Stimulated activated CD4-positive, alpha-beta T cell treated with anti-CD3 and anti-CD28 coated beads, Interleukin-1b, Interleukin-23, amount 100 ng/mL, for 48 hours (primary cell): ENCODE measurements at places on chromosomes 16 and 17.
A peak's percentile ranks its signal among the peaks of the same experiment; 100 is the strongest.

DNA sequence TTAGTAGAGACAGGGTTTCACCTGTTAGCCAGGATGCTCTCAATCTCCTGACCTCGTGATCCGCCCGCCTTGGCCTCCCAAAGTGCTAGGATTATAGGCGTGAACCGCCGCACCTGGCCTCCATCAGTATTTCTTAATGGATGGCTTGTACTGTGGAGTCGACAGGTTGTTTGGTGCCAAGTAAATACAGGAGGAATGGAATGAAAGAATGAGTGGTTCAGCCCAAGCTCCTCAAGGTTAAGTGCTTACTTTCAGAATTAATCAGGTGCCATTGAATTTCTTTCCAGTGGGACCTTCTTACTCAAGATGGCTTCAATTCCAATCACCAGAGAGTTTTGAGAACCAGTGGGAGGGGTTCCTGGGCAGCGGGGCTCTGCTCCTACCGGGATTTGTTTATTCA lies 25.0 kb downstream of the ALOX15 start:
- no peak for DNase-seq

GRCh38 chr17:41518031-41518430 lies 659 bp downstream of the KRT15 start:
- no peak for DNase-seq

- no peak for DNase-seq
These were observed 478.2 kb downstream of the WWOX start for GRCh38 chr16:78577630-78578029.

DNA sequence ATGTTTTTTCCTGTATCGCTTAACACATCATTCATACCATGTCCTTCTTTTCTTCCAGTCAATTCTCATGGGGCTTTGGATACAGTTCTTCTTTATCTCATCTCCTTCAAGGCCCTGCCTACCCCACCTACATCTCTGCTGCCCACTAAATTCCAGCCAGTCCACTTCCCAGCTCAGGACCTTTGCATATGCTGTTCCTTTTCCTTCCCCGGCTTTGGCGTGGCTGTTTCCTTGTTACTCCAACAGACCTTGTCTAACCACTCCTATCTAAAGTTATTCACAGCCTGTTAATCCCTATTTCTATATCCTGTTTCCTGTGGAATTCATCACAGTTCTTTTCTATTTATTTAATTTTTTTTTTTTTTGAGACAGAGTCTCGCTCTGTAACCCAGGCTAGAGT lies 6.6 kb upstream of the STAT3 start:
- no peak for DNase-seq

DNA sequence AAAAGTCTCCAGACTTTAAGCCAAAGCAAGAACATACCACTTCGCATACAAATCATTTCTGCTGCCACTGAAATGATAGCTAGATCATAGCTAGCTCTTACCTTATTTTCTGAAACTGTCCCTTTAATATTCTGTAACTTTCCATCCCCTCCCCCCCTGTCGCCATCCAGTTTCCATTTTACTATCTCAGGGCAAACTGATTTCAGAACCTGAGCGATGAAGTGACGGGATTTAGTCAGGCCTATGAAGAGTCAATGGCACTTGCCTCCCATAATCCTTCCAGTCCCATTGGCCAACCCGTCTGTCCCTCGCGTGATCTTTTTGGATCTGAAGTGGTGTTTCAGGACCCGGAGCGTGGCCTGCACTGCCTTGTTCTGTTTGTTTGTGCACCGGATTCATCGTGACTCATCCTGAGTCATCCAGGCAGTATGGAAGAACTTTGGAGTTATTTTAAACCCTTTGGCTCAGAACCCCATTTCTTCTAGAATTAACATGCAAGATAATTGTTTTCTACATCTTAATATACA lies 199.8 kb upstream of the CHMP6 start:
- DNase-seq, result peak; percentile 78

DNA sequence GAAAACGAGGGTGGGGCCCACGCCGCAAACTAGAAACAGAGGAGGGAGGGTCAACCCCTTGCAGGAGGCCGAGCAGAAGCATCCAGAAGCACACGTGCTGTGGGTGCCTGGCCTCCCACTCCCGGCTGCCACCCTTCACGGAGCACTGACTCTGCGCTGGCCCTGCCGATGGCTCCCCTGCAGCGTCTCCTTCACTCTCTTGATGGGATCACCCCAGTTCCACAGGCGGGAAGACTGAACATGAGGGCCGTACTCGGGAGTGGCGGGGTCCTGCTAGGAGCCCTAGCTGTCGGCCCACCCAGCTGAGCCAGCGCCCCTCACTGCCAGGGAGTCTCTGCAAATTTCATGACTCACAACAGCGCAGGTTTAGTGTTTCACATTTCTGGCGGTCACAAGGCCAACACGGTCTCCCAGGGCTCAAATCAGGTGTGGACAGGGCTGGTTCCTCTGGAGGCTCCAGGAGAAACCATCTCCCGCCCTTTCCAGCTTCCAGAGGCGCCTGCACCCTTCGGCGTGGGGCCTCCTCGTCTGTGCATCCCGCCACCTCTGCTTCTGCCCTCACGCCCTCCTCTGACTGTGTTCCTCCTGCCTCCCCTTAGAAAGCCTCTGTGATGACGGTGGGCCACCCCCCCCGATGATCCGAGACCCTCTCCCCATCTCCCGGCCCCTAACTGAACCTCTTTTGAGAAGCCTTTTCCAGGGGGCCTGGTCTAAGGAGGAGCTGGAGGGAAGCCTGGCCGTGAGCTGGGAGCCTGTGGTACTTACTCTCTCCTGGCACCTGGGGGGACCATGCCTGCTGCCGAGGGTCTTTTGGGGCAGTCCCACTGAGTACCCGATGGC lies 2.0 kb downstream of the PTX4 start:
- no peak for DNase-seq

DNA sequence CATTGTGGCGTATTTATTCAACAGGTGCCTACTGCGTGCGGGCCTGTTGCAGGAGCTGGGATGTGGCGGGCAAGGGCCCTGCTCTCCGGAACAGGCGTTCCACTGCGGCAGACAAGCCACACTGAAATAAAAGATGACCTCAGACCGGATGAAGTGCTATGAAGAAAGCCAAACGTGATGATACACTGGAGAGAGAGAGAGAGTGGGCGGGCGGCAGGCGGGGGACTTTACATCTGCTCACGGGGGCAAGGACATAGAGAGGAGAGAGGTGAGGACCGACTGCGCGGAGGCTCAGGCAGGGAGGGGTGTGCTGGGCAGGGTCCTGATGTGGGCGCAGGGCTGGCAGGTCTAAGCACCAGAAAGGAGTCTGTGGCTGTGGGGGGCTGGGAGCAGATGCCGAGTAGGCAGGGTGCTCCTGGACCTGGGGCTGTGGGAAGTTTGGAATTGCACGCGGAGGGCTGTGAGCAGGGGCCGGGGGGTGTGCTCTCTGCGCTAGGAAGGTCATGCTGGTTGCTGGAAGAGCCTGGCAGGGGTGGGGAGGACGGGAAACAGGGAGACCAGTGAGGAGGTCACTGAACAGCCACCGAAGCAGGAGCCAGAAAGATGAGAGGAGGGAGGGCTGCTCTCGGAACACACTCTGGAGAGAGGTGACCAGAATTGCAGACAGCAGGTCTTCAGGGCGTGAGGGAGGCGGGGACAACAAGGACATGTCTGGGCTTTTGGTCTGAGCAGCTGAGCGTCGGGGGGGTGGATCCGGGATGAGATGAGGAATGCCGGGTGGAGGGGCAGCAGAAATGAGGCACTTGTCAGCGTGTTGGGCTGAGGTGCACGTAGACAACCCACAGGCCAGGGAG lies 9.9 kb downstream of the MXRA7 start:
- DNase-seq, result no peak

DNA sequence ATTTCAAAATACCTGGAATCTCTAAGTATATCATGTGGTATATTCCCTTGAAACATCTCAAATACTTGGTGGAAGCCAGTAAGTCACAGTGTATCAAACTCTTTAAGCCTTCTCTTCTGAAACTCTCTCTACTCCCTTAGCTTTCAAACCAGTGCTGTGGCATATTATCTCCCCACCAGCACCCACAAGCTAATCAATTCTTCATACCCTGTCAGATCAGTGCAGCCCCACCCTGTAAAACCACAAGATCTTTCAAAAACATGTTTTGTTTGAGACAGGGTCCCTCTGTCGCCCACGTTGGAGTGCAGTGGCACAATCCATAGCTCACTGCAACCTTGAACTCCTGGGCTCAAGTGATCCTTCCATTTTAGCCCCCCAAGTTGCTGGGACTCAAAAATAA lies 91.6 kb upstream of the C17orf78 start:
- no peak for DNase-seq

DNA sequence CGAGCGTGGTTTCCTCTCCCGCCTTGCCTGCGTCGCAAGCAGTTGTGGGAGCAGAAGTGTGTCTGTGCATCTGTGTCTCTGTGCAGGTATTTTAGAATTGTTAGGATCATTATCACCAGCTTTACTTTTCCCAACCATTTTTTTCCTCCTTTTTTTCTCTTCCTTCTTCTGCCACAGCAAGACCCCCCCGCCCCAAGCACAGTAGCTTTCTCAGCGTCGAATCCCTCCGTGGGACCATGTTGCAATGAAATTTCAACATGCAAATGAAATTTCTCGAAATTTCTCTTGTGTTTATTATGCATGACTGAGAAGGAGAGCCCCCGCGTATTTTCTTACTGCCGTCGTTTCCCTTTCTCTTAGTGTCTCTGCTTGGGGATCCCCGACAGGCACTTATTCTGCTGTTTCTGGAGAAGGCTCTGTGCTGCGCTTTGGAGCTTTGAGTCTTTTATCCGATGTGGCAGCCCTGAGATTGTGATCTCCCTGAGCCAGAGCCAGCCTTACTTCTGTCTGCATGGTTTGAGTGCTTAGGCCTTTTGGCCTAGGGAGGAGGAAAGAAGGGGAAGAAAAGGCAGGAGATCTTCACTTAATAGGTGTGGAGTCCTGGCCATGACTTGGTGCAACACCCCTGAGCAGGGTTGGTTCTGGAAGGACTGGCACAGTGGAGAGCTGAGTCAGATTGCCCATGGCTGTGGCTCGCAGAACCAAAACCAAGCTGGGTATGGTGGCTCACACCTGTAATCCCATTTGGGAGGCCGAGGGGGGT lies 5.0 kb downstream of the ARMC7 start:
- peak; percentile 16 for DNase-seq

GRCh38 chr17:77608431-77608830 lies 350.1 kb upstream of the TNRC6C start:
- no peak for DNase-seq

DNA sequence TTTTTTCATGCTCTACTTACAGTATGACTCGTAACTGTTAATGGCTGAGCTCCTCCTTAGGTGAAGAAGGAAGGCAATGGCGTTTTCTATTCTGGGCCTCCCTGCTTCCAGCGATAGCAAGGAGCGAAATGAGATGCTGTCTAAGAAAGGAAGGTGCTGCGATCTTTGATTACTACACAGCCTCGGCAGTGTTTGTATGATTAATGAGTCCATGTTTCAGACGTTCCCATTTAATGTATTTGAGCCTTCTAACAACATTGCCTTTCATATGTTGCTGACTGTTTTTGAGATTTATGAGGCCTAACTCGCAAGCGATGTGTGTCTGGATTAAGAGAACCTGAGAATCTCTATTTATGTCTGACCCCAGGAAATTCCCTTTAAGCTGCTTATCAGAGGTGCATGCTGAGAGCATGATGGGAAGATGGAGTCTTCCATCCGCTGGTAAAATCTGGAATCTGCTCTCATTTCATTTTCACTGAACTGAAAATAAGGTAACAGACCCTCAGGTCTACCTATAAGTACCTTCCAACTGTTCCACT lies 403.4 kb downstream of the WWOX start:
- DNase-seq, result no peak

DNA sequence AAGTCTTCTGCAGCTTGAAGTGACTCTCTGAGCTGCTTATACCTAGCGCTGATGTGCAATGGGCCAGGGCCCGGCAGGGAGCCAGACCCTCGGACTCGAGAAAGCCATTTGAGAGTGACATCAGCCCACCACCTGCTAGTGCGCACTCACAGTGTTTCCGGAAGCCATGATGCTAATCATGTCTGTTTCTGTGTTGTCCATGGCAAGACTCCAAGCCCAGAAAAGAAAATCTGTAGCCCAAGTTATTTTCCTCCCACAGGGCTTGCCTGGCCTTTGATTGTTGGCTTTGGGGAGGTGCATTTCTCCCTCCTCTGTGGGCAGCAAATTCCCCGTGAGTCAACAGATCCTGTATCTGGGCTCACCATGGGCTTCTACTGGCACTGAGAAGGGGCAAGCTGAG lies 1.8 kb upstream of the CDRT4 start:
- no peak for DNase-seq

DNA sequence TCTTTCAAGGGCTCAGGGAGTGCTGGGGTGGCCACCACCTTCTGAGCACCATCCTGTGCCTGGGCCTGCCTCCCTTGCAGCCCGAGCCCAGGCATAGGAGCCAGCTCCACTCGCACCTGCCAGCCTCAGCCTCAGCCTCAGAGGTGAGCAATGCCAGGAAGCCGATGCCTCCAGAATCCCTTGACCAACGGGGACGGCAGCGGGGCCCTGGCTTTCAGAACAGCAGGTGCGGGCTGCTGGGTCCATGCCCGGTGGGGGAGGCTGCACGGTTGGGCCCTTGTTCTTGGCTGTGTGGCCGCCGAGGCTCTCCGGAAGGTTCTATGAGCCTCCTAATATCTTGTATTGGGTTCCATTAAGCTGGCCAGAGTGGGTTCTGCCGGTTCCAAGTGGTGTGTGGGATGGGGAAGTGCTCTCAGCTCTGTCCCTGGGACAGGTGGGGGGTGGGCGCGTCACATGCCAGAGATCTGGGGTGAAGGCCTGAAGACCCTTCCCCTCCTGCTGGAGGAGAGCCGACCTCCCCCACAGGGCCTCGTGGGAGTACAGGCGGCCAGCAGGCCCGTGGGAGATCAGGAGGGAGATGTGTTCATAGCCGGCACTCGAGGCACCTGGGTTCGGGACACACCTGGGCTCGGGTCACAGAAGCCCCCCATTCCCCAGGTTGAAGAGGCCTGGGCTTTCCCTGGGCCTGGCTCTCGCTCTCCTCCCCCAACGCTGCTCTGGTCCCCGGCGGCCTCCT lies 27.0 kb downstream of the NPTX1 start:
- DNase-seq, result no peak

- no peak for DNase-seq
These were observed 17.9 kb upstream of the NSMCE1 start for GRCh38 chr16:27286451-27286850.

GRCh38 chr16:5607169-5607568 lies 509.6 kb upstream of the EEF2KMT start:
- DNase-seq, result no peak

DNA sequence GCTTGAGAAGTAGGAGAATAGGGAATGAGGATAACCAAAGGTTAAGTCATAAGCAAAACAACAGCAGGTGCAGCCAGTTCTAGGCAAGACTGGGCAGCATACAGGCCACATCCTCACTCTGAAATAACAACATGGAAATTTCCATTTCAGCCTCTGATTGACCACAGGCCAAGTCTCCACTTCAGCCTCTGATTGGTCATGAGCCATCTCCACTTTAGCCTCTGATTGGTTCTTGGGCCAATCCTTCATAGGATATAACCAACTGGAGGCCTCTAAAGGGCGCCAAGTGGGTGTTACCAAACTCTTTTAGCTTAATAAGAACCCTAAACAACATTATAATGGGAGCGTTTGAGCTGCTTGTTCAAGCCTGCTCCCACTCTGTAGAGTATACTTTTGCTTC lies 512.0 kb downstream of the NPIPA7 start:
- DNase-seq, result no peak

GRCh38 chr17:77002103-77003045 lies 134.2 kb downstream of the MGAT5B start:
- DNase-seq, result no peak
